ENCODE measurements at places on chromosomes 3 and 15.
A peak's percentile ranks its signal among the peaks of the same experiment; 100 is the strongest.

DNA sequence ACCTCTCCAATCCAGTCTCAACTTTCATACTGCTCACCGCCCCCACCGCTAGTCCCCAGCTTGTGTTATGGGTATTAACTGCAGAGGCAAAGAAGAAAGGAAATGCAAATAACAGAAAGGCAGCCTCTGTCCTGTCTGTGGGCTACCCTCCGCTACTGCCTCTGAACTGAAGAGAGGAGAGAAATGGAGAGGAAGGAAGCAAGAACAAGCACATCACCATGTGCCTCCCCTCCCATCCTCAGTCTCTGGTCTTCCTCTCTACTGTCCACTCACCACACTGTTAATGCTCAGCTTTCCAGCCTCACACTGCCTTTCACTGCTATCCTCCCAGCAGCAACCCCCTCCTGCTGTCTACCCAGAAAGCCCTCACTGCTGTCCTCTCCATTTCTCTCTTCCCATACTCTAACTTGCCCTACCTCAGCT, 139.0 kb upstream of the SLC2A2 start:
- DNase-seq = no peak

DNA sequence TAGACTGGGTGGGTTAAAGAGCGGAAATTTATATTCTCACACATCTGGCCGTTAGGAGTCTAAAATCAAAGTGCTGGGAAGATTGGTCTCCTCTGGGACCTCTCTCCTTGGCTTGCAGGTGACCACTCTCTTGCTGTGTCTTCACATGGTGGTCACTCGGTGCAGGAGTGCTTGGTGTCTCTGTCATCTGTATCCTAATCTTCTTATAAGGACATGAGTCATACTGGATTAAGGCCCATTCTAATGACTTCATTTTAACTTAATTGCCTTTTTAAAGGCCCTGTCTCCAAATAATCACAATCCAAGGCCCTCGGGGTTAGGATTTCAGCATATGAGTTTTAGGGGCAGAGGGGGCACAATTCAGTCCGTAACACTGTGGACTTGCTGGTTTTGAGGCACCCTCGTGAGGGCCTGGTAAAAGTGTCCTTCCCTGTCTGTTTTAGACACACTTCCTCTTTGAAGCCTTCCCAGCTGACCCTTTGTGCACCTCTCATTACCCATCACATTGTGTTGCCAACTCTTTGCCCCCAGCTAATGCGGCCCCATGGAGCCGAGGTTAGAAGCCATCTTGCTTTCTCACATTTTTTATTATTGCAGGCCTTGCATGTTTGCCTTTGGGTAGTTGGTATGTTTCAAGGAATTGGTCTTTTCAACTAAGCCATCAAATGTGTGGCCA, 3.2 kb downstream of the XYLB start:
- DNase-seq = no peak

DNA sequence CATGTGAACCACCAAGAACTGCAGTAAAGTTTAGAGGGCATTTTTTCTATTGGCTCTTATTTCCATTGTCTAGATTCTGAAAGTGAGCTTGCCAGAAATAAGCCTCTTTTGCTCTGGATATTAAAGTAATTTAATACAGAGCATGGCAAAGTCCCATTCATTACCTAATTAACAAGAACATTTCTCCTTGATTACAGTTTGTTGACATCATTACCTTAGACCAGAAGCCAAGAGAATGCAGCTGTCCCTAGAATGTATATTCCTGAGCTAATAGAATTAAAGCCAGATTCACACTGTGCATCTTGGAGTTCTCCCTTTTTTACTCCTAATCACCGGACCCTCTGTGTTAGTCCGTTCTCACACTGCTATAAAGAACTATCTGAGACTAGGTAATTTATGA, 46.4 kb upstream of the TM4SF4 start:
- no peak for DNase-seq

GRCh38 chr15:60534051-60534450, 55.1 kb upstream of the ICE2 start:
- no peak for DNase-seq

- no peak for DNase-seq
These were observed 59.2 kb downstream of the RSRC1 start for GRCh38 chr3:158169091-158169491.

DNA sequence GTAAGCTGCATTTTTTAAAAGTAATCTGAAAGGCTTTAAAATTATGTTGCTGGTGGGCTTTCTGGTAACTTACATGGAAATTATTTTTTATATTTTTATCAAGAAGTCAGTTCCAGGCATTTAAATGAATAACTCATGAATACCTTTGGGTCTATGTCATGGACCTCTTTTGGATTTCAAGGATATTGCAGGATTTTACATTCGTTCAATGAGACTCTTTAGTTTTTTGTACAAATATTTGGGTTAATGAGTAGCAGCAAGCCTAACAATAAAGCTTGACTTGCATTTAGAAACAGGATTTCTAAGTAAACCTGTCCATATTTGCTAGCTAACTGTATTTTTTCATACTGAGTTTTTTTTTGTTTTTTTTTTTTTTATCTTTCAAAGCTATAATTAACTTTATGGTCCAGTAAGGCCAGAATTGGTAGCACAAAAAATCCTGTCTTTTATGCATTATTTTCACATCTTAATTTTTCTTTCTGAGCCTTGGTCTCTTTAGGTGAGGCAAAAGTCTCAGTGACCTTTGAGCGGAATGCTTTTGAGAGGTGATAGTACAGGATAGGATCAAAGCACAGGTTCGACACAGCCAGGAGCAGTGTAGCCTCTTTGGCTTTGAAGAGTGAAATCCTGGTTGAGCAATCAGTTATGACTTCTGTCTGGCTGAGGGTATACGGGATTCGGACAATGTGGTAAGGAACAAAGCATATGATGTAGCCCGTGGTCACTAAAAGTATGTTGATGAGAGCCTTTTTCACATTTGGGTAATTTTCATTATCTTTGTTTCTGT, 4.8 kb downstream of the GPR171 start:
- DNase-seq = no peak

DNA sequence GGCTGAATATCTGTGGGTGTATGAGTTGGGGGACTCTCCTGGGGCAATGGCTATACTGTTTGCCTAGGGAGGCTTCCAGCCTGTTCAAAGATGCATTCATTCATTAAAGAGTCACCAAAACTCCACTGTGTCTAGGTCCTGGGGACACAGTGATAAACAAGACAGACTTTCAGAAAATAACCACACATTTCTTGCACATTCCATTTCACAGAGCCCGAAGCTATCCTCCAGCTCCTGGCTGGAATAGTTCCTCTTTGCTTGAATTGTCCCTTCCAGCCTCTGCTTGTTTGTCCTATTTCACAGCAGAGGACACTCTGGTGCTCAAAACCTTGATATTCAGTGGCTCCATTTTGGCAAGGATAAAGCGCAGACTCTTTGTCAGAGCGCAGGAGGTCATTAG, 61.7 kb upstream of the ITGA11 start:
- no peak for DNase-seq

GRCh38 chr15:57563416-57563815, 28.3 kb upstream of the MYZAP start:
- DNase-seq = no peak

GRCh38 chr15:49035825-49036224, 10.4 kb downstream of the SECISBP2L start:
- DNase-seq = no peak

GRCh38 chr3:128060473-128061381, 8.5 kb downstream of the SEC61A1 start:
- DNase-seq = no peak

DNA sequence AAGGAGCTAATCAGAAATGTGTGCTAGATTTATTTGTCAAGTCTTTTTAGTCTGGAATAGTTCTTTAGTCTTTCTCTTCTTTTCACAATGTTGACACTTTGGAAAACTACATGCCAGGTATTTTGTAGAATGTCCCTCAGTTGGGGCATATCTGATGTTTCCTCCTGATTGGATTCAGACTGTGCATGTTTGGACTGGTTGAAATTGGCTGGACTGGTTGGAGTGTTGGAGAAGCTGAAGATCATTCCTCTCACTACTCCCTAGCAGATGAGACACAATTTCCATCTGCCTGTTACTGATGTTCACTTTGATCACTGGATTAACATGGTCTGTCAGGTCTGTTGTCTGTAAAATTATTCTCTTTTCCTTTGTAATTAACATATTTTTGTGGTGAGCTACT, 3.7 kb downstream of the NME9 start:
- no peak for DNase-seq

DNA sequence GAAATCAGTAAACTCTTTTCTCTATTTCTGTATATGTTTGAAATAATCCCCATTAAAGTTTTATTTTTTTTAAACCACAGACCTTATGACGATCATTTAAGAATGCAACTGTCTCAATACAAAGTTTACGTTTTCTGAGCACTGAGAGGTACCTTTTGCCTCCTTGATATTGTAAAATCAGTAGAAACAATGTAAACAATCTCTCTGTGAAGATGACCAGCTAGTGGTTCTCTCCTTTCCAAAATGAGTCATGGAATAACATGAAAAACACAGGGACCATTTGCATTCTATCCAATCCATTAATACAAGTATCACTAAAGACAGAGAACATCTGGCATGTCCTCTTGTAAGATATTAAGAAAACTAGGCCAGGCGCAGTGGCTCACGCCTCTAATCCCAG, 48.8 kb downstream of the RAD18 start:
- DNase-seq = no peak

GRCh38 chr3:127908951-127909350, 6.1 kb upstream of the KBTBD12 start:
- no peak for DNase-seq

DNA sequence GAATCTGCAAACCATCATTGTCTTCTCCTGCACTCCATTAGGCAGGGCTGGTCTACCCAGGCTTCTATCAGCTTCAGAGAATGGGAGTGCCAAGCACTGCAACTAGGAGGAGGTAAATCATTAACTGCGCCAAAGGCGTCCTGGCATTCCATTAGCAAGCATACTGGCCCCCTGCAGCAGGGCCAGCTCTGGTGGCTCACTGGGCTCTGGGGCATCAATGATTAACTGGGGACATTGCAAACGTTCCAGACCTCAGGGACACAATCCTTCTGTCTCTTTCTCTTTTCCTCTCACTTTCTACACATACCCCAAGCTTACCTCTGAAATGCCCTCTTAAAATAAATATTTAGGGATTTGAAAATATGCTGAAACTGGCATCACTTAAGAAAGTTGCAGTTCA, 129.0 kb downstream of the MYLK start:
- DNase-seq = peak; percentile 90

GRCh38 chr15:76229266-76229665, 82.0 kb downstream of the ETFA start:
- DNase-seq = no peak

DNA sequence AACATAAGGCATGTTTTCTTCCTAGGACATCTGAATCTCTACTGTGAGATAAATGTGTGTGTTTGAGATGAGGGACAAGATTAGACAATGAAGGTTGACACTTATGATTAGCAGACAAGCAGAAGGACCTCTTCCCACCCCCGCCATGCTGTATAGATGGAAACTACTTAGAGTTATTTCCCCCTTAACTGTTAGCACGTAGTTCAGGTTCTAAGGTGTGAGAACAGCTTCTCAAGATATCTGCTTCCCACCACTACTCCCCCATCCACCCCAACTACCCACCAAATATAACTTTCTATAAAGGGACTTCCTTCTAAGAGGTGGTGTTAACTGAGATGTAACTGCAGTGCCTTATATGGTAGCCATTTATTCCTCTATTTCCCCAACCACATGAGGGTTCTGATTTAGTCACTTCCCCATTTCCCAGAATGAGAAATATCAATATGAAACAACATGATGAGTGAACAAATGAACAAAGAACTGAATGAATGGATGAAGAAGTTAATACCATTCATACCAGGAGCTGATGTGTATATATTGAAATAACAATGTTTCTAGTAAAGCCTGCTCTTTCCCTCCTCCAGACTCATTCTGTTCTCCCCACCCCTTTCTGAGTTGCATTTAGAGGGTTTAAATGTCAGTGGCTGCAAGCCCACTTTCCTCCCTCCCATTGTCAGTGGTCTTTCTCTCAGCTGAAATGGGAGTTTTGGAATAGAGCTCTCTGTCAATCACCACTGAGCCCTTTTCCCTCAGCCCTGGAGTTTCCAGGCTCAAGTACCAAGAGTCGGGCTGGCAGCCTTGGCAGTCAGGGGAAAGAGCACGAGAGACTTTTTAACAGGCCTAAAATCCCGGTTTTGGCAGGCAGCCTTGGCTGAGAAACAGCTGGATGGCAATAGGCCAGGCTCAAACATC, 7.7 kb upstream of the RFTN1 start:
- DNase-seq = no peak

Data from kidney epithelial cell (primary cell).